ENCODE measurements at places on chromosomes 2 and 18.

- no peak for DNase-seq
These were observed 80.9 kb downstream of the CERS6 start for GRCh38 chr2:168536925-168537466.

DNA sequence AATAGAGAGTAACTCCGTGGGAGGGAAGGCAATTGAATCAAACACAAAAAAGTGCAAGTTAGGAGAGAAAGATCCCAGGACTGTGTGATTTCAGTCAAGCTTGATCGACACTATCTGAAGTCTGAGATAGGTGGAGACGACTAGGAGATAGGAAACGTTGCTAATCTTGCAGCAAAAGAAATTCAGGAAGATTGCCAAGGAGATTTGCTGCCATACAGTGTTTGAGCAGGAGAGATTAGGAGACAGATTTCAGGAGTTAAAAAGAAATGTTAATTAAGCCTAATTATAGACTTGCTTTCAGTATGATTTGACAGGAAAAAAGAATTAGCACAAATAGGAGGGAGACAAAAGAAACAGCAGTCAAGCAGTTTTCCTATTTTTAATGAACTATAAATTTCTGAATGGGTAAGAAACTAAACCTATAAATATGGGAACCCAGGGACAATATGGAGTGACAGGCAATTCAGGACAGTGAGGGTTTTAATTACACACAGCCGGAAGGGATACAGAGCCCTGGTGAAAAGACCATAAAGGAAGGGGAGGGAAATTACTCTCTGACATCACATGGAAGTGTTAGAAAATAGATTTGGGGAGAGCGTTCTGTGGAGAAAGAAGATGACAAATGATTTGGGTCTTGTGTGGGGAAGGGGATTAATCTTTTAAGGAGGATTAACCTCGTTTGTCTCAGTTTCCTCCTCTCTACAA is 72.6 kb downstream of the SUCLG1 start:
- DNase-seq = no peak

GRCh38 chr2:60520151-60520876 is 33.1 kb downstream of the BCL11A start:
- DNase-seq = no peak

- DNase-seq = no peak
These were observed 104.6 kb downstream of the TPGS2 start for GRCh38 chr18:36724169-36724568.

- DNase-seq = no peak
These were observed 31.0 kb downstream of the INSIG2 start for GRCh38 chr2:118119158-118119727.

GRCh38 chr2:23584054-23584745 is 199.2 kb downstream of the KLHL29 start:
- peak; percentile 57 for DNase-seq

DNA sequence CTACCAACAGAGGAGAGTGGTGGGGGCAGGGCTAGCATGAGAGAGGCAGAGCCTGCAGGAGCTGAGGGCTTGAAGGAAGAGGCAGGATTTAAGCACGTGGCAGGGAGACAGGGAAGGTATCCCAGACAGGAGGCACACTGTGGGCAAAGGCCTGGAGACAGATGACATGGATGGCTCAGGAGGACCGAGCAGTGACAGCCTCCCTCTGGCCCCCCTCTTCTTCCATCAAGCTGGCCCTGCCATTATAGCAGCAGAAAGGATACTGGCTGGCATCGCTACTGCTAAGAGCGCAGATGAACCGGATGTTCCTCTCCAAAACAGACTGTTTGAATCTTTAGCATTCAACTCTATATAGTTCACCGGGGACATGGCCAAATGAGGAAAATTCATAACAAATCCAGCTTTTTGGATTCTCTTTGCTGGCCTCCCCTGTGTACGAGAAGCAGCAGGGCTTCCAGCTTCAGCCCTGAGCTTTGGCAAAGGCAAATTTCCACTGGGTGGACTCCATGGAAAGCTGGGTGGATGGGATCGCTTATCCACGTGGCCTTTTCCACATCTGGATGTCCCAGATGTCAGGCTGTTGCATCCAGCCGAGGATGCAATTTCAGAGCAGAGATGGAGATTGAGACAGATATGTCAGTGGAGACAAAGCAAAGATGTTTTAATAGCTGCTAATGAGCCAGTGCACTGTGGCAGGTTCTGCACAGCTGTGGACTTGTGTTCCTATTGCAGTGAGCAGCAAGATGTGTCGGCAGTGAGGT is 36.2 kb downstream of the CAPN13 start:
- DNase-seq = no peak

- no peak for DNase-seq
These were observed 6.3 kb downstream of the CFLAR start for GRCh38 chr2:201122276-201122675.

DNA sequence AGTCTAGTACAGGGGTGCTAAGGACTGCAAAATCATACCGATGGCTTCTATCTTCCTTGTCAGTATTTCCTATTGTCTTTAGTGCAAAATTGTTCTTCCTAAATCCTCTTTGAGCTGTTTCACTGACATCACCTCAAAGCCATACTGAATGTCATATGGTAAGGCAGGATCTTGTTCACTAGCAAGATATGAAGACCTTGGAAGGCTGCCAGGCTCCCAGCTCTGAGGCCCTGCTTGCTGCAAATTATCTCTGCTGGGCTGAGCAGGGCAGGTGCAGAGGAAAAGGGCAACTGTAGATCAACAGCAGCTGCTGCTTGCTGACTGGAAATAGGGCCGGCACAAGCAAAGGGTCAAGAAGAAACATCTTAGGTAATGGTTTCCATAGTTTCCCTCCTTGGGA is 58.2 kb downstream of the PMAIP1 start:
- DNase-seq = peak; percentile 86

DNA sequence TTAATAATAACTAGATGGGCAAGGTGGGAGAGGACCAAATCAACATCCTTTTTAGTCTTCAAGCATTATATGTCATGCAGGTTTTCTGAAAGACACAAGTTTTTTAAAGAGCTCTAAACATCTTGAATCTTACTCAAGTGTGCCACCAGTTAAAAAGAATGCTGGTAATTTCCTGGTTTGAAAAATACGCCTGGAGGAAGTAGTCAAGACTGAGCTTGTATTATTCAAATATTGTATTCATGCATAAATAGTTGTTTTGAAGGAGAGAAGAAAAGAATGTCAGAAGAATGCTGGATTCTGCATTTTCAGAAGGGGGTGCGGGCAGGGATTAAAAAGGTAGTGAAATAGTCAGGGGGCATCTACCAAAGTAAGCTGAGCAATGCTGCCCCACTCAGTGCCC is 90.7 kb downstream of the WDPCP start:
- DNase-seq = no peak

DNA sequence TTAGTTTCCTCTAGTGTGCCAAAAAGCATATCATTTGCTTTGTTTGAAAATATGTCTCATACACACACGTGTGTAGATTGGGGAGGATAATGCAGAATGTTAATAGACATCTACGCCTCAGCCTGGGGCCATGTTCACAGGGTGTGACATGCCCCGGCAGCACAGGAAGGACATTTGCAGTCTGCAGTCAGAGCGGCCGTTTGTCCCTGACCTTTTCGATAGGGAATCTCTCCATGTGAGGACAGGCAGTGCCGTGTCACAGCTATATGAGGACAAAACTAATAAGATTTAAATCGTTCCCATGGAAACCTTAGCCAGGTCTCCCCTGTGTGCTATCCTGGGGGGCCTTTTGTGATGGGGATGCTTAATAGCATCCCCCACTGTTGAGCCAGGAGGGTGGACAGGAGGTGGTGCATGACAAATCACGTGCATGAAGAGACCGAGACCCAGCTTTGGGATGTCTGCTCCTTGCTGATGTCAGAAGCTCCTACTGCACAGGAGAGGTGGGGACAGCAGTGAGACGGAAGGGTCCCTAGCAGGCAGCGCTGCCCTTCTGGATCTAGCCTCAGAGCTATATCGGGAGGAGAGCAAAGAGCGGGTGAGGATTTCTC is 100.6 kb downstream of the RNF144A start:
- DNase-seq = no peak

GRCh38 chr2:236592821-236593220 is 23.2 kb downstream of the ACKR3 start:
- peak; percentile 80 for DNase-seq

GRCh38 chr2:63581298-63581961 is 6.8 kb downstream of the WDPCP start:
- no peak for DNase-seq

DNA sequence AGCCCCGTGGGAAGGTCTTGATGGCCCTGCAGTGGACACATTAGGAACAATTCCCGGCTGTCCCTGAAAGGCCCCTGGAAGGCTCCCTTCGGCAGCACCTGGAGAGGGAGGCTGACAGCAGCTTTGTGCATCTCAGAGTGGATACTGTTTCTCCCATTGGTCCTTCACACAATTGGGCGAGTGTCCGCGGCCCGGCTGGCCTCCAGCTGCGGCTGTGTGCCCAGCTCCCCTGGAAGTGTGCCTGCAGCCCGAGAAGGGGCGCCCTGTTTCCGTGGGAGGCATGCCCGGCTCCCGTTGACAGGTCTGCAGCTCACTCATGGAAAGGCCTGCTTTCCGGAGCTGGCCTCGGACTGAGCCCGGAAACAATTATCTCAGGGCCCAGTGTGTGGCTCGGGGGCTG is 103.7 kb downstream of the LPIN1 start:
- DNase-seq = no peak

- DNase-seq = no peak
These were observed 32.5 kb downstream of the CCDC68 start for GRCh38 chr18:54926593-54927325.

DNA sequence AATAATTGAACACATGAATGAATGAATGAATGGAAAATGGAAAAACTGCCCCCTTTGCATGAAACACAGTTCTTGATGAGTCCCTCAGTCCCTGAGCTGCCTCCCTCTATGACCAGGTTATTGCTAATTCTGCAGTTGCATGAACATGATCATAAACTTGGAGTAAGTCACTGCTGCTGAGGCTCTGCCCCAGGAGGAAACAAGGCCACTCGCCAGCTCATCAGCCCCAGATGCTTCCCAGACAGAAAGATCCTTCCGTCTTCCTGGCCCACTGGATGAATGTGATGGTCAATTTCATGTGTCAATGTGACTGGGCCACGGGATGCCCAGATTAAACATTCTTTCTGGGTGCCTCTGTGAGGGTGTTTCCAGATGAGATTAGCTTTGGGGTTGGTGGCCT is 16.4 kb downstream of the GPR45 start:
- no peak for DNase-seq

DNA sequence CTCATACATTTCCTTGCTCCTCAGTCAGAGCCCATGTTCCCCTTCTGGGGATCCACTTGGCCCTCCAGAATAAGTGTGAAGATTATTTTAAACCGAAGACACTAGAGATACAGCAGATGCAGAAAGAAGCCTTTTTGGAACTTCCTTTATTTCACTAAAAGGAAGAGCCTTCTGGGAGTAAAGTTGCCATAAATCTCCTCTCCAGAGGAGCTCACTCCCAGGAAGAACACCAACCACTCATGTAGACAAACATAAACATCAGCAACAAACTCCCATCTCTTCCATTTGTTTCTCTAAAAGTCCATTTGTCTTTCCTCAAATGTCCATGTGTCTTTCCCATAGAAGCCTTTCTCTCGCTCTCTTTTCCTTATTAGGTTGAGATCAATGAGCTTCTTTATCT is 62.4 kb upstream of the MSH6 start:
- no peak for DNase-seq

DNA sequence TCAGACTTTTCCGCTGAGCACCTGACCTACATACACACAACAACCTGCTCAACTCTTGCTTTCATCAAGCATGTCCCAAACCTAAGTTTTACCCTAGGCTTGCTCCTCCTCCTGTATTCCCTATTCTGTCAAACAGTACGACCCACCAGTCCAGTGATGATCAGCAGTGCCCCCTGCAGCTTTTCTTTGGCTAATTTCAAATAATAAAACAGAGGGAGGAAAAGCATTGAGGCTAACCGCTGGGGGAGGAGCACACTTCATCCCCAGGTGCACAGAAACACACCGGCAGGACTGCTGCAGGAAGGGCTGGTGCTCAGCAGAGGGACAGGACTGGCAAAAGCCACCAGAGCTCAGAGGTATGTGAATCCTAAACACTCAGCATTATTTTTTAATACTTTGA is 21.2 kb downstream of the E2F6 start:
- DNase-seq = no peak

GRCh38 chr2:54499661-54500060 is 43.5 kb downstream of the SPTBN1 start:
- no peak for DNase-seq

DNA sequence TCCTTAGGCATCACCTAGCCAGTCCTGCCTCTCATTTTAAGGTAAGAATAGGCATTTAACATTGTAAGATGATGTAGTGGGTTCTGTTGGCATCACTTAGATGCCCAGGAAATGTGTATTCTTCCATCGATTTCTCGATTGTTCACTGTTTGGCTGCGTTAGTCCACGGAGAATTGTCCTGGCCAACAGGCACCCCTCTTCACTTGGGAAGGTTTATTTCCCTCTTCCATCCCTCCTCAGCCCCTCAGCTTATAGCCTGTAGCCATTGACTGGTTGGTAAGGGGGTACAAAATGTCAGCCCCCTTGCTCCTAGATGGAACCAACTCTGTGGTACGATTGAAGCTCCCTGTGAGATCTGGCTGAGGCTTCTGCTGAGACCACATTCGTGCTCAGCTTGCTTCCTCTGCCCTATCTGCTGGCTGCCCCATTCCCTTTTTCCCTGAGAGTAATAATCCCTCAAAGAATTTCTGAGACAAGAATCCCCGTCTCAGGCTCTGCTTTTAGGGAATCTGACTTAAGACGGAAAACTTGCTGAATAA is 43.4 kb downstream of the PLEKHA3 start:
- DNase-seq = no peak
